ENCODE measurements at places on chromosomes 6 and 20.
A peak's percentile ranks its signal among the peaks of the same experiment; 100 is the strongest.

GRCh38 chr6:138815797-138816528 lies 20.1 kb downstream of the ECT2L start:
- DNase-seq = peak; percentile 56

DNA sequence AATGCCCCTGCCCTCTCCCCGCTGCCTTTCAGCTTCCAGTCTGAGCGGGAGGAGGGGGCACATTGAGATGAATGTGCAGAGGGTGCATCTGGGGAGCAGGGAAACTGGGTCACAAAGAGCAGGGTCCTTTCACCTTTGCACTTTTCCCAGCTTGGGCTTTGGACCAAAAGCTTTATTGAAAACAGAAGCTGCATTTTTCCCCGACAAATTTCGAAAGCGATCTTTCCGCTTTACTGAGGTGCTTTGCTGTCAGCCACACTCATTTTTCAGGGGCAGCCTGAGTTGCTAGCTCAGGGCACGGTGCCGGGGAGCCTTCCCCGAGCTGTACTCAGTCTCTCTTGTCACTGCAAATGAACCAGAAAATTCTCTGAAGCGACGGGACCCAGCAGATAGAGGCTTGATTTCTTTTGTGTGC lies 283.7 kb upstream of the SOX4 start:
- no peak for DNase-seq

- no peak for DNase-seq
Measured at GRCh38 chr6:44339763-44340625, 2.5 kb upstream of the SPATS1 start.

- no peak for DNase-seq
Measured at GRCh38 chr20:32205110-32205842, 2.3 kb downstream of the PLAGL2 start.

DNA sequence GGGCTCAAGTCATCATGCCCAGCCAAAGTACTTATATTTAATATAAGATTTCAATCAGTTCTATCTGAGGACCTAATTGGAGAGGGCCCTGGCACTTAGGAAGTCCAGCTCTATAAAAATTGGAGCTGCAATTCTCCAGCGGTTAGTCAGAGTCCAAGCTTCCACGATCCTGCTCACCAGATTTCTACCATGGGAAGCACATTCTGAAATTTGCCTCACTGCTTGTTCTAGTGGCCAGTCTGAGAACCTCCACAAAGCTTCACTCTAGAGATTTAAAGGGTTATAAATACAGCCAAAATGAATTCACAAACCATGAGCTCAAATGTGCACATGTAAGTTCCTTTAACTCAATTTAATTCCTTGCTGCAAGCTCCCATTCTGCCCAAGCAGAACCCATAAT lies 33.5 kb downstream of the PNLDC1 start:
- DNase-seq = no peak

DNA sequence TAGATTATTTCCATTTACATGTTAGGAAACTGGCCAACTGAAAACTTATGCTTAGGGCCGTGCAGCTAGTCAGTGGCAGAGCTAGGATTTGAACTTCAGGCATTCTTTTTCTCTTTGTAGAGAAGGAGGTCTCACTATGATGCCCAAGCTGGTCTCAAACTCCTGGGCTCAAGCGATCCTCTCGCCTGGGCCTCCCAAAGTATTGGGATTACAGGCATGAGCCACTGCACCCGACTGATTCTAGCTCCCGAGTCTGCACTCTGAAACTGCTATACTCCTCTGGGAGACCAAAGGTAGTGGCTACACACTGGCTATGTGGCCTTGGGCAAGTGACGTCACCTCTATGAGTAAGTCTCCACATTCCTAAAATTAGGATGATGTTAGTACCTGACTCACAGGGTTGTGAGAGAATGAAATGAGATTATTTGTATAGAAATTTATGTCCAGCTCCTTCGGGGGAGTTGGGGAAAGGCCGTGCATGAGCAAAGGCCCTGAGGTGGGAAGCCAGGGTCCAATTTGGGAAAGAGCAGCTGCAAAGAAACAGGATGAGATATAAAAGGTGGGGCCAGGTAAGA lies 6.4 kb downstream of the PLTP start:
- no peak for DNase-seq

GRCh38 chr6:119594907-119595306 lies 245.3 kb upstream of the MAN1A1 start:
- DNase-seq = no peak

DNA sequence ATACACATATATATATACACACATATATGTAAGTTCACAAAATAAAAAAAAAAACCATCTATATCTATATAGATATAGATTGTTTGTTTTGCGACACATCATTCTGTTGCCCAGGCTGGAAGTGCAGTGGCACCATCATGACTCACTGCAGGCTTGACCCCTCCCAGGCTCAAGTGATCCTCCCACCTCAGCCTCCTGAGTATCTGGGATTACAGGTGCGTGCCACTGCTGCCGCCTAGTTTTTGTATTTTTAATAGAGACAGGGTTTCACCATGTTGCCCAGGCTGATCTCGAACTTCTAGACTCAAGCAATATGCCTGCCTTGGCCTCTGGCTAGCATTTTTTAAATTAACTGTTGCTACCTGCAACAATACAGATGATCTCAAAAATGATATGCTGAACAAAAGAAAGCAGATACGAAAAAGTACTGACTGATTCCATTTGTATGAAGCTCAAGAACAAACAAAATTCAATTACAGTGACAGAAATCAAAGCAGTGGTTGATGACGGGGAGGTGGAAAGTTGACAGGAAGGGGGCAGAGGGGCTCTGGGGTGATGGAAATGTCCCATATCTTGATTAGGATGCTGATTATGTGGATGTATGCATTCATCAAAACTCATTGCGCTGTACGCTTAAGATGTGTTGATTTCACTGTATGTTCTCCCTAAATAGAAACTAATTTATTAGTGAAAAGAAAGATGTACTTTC lies 49.6 kb downstream of the ATXN1 start:
- DNase-seq = no peak

DNA sequence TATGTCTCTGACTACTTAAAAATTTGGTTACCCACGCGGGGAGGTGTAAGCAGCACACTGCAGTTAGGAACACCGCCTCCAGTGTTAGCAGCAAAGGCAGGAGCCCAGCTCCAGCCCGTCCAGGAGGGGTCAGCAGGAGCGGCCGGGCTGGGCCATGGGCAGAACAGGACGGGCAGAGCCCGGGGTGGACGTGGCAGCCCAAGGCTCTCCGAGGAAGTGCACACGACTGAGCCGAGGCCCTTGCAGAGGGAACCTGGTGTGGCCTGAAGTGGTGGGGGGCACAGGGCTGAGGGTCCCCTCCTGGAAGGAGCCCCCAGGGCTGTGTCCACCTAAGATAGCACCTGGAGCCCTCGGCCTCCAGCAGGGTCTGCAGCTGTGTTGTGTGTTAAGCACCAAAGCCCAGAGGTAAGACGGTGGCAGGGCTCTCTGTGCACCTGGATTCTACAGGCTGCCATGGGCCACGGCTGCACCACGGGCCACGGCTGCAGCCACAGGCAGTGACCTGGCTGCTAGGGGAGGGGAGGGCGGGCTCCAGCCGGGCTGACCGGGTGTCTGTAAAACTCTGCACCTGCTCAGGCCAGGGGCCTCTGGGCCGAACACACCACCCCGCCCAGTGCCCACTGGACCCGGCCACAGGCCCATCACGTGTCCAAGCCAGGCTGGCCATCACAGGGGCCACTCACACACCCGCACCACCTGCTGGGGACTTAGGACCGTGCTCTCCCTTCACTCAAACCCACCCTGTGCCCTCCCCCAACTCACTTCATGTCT lies 6.6 kb downstream of the SLC2A4RG start:
- DNase-seq = peak; percentile 30

GRCh38 chr20:47370850-47371782 lies 14.6 kb upstream of the ZMYND8 start:
- DNase-seq = no peak

DNA sequence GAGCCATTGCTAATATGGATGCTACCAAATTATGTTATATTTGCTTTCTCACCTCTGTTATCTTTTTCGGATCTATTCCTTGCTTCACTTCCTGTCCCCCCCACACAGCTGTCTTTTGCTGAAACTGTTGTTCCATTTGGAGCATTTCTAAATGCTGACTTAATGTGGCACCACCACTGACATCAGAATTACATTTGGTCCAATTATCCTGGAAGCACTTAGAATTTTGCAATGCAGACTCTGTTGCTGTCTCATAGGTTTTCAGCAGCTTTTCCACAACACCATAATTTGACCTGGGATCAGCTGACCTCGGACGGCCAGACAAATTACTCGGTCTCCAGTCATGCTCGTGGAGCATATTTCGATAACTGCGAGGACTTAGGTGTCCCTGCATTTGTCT lies 12.8 kb downstream of the KIAA0408 start:
- DNase-seq = no peak

DNA sequence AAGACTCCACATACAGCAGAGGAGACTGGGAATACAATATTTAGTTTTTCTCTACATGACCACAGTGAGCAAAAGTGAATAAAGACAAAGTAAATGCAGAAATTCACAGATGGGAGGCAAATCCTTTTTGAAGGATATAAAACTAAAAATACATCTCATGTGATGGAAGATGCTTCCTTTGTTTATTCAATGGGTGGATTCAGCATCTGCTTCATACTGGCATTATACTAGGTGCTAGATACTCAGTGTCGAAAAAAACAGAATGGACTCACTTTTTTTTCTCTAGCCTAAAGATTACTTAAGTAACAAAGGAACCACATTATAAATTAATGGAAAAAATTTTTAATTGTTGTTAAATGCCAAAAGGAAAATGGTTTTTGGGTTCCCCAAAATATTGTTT lies 216.2 kb downstream of the TRDN start:
- no peak for DNase-seq

DNA sequence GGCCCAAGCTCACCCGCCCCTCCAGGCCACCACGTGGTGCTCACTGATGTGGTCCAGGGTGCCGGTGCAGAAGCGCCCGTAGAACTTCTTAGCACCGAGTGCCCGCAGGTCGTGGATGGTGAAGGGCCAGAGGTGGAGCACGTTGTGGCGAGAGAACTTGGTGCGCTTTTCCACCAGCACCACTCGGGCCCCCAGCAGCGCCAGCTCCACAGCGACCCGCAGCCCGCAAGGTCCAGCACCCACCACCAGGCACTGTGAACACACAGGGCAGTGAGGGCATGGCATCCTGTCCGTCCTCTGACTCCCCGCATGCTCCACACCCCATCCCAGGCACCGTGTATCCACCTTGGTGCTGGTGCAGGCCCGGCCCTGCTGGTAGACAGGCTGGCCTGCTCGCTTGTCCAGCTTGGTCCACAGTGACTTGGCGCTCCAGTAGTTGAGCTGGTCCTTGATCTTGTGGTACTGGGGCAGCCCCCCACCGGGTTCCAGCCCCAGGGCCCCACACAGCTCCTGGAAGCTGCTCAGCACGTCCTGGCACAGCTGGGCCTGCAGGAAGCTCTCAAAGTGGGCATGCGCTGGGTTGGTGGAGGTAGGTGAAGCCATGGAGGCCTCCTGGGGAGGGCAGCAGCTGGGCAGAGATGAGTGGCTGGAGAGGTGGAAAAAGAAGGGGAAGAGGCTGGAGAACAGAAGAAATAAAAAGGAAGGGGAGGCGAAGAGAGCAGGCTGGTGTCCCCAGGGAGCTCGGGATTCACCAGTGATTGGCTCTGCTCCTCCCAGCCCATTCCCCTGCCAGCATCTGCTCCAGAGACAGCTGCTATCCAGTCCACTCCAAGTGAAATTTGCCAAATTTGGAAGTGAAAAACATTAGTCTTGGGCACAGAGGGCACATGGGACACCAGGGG lies 1.7 kb downstream of the MICAL1 start:
- DNase-seq = no peak

GRCh38 chr20:33337531-33338165 lies 54.6 kb downstream of the BPIFB1 start:
- peak; percentile 60 for DNase-seq

GRCh38 chr6:9523462-9523861 lies 891.4 kb downstream of the TFAP2A start:
- no peak for DNase-seq

- no peak for DNase-seq
Measured at GRCh38 chr6:165831812-165832510, 168.9 kb upstream of the PDE10A start.

DNA sequence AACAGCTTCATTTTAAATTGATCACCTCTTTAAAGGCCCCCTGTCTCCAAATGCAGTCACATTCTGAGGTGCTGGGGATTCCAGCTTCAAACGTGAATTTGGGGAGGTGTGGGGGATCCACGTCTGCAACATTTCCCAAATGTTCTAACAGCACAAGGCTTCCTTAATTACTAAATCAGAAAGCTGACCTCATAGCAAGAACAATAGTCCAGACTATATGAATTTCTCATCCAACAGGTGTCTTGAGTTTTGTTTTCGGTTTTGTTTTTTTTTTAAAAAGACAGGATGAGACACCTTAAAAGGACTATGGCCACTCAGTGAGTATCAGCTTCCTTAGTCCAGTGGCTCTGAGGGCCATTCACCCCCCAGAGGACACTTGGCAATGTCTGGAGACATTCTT lies 11.5 kb downstream of the ATP9A start:
- DNase-seq = no peak

DNA sequence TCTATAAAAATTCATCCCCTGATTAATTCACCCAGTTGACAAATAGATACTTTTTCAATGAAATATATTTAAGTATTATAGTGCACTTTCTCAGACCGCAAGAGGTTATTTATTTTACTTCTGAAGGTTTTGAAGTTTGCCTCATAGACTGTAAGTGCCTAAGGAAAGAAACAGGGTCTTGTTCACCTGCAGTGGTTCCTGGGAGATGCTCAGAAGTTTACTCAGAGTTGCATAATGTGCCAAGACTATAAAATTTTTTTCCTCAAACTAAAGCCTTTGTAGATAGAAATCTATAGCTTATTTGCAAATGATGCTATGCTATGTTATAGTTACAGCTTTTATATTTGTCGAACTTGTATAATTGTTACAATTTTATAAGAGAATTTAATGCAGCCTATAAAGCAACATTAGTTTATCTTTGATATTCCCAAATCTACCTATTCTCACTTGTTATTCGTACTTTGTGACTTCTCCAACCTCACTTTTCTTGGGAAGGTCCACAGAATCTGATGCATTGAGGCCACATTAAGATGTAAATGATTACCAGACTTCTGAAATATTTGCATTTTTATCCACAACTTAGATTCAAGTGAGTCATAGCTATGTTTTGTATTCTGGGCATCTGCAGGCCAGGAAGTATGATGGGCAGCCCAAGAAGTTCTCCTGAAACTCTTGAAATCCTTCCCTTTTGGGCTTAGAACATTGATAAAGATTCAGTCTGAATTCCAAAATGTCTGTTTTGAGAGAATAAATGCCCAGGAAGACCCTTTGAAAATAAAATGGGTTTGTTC lies 35.7 kb downstream of the KCNQ5 start:
- no peak for DNase-seq

- DNase-seq = no peak
Measured at GRCh38 chr6:125793280-125793679, 2.5 kb downstream of the NCOA7 start.

- no peak for DNase-seq
Measured at GRCh38 chr6:161272635-161273273, 1.1 kb downstream of the AGPAT4 start.

DNA sequence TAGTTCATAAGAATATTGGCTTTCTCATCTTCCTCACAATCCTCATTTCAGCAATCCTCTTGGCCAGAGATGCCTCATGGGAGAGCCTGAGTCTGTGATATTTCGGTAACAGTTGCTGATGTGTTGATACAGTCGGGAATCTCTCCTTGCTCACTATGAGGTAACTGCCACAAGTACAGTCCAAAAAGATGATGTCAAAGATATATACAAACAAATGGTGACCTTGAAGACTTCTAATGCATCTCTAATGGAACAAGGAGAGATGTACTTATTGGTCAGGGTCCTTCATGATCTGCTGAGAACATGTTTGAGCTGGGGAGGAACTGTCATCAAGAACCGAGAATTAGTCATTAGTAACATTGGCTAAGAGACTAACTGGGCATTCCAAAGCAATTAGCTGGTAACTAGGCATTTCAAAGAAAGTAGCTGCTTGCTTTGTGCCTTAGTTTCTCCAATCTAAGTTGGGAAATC lies 56.1 kb downstream of the FILIP1 start:
- DNase-seq = no peak

Measured in GM20000 (cell line).